Dorsolateral prefrontal cortex (tissue), 122 donors: ENCODE measurements at places on chromosomes 4 and X. TPM values are rescaled to one million over a fixed set of nuclear protein-coding genes. Genes with fewer than 3 reads are reported as not detected.

GRCh38 chr4:76447393-76447851 lies 12.4 kb downstream of the SHROOM3 start:
- no peak for DNase-seq

DNA sequence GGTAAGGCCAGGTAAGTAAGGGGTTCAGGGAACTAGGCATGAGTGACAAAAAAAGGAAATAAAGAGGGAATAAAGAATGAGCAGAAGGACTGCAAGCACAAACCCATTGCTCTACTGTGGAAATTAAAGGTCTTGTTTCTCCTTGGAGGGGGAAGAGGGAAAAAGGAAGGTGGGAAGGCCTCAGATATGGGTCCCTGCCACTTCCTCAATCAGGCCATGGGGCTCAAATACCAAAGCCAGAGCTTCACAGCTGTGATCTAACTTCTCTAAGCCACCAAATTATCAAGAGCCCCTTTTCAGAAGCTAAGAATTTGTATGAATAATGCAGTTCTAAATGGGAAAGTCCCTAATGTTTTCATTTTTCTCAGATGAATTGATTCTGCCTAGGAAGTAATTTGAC lies 4.7 kb downstream of the USP51 start:
- no peak for DNase-seq

DNA sequence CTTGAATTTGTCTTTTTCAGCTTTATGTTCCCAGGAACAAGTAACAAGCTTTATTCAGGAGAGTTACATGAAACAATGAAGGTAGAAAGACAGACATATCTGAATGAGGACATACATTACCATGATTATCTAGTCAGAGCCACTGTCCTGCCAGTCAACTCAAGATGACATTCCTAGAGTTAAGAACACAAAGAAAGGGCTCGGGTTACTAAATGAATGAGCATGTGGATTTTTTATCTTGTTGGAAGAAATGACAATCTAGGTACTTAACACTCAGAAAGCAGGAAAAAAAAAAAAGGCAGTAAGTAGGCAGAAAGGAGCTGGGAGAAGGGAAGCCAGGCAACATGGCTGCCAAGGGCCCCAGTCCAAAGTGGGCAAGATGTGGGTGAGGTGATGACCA lies 28.0 kb upstream of the PACRGL start:
- no peak for DNase-seq

Gene LGI2
- total RNA-seq, result 4.3 TPM

Gene SPIN2A
- total RNA-seq, result 2.5 TPM

Gene IL9R
- 0.30 TPM for total RNA-seq
